Renal cortical epithelial cell (primary cell): ENCODE measurements at places on chromosomes 1 and 21.

GRCh38 chr1:34923490-34923889 lies 6.0 kb downstream of the DLGAP3 start:
- DNase-seq: no peak

- DNase-seq: no peak
Measured at GRCh38 chr1:19344372-19344810, 32.3 kb downstream of the SLC66A1 start.

DNA sequence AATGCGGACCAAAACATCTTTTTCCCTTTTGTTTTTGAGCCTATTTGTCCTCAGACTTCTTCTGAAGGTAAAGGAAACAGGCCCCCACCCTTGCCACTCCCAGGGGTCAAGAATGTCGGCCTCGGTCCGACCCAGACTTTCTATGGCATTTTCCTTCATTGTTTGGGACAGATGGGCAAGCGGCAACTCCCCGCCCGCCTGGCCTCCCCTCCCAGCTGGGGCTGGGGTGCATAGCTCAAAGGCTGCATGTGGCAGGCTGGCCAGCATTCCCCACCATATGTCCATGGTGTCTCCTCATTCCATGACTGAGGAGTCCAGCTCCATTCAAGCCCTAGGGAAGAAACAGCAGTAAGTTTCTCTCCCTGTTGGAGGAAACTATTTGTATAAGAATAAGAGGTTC lies 29.4 kb upstream of the TSPEAR start:
- no peak for DNase-seq

DNA sequence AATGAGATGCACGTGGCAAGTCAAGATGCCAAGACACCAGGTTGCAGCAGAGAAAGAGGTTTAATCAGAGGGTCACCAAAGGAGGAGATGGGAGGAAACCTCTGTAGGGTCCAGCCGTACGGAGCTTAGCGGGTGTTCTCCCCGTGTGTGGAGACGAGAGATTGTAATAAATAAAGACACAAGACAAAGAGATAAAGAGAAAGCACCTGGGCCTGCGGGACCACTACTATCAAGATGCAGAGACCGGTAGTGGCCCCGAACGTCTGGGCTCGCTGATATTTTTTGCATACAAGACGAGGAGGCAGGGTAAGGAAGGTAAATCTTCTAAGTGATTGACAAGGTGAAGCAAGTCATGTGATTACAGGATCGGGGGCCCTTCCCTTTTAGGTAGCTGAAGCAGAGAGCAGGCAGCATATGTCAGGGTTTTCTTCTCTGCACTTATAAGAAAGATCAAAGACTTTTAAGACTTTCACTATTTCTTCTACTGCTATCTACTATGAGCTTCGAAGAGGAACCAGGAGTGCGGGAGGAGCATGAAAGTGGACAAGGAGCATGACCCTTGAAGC lies 41.2 kb upstream of the TDRD10 start:
- no peak for DNase-seq

- peak; percentile 27 for DNase-seq
Measured at GRCh38 chr1:185998391-185998790, 264.2 kb downstream of the HMCN1 start.

- no peak for DNase-seq
Measured at GRCh38 chr1:174197547-174197946, 38.2 kb downstream of the RABGAP1L start.

- DNase-seq: peak; percentile 89
Measured at GRCh38 chr1:156746728-156747631, 4.5 kb downstream of the HDGF start.

- DNase-seq: no peak
Measured at GRCh38 chr1:159941141-159941540, 4.3 kb downstream of the IGSF9 start.

GRCh38 chr1:193680247-193680923 lies 494.0 kb upstream of the B3GALT2 start:
- DNase-seq: no peak

- DNase-seq: no peak
Measured at GRCh38 chr1:243568793-243569192, 281.2 kb downstream of the AKT3 start.

- no peak for DNase-seq
Measured at GRCh38 chr1:162632217-162632666, at the start of gene DDR2. TSS of gene DDR2 (plus strand) at chr1:162632464. CDS start at chr1:162719064, 86,600 bp downstream.

- DNase-seq: no peak
Measured at GRCh38 chr1:220294846-220295301, 22.6 kb upstream of the RAB3GAP2 start.
